ENCODE measurements at places on chromosomes 13 and 19.

DNA sequence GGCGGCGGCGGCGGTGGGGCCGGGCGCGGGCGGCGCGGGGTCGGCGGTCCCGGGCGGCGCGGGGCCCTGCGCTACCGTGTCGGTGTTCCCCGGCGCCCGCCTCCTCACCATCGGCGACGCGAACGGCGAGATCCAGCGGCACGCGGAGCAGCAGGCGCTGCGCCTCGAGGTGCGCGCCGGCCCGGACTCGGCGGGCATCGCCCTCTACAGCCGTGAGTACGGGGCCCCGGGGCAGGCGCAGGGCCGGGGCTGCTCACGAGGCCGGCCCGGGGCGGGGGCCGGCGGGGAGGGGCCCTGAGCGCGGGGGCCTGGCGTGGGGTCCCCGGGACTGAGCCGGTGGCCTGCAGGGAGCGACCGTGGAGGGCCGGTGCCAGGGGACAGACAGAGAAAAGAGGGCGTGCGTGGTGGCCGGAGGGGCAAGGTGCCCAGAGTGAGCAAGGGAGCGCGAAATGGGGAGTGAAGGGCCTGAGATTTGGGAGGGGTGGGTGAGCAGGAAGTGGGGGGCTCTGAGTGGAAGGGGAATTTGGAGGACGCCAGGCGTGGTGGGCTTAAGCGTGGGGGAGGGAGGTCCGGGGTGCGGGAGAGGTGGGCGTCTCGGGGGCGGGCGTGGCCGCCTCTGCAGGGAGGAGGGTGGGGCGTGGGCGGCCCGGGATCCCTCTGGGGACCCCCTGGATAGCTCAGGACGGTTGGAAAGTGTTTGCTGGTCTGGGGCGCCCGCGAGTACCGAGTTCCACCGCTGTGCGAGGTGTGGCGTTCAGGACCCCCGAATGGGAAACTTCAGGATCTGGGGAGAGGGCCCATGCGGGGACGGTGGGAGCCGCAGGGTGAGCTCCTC, 575 bp downstream of the CARM1 start:
- DNase-seq, result no peak

GRCh38 chr13:63680704-63681103, 2265.1 kb upstream of the PCDH20 start:
- DNase-seq, result no peak

- no peak for DNase-seq
These were observed 18.0 kb upstream of the RBM26 start for GRCh38 chr13:79423801-79424642.

DNA sequence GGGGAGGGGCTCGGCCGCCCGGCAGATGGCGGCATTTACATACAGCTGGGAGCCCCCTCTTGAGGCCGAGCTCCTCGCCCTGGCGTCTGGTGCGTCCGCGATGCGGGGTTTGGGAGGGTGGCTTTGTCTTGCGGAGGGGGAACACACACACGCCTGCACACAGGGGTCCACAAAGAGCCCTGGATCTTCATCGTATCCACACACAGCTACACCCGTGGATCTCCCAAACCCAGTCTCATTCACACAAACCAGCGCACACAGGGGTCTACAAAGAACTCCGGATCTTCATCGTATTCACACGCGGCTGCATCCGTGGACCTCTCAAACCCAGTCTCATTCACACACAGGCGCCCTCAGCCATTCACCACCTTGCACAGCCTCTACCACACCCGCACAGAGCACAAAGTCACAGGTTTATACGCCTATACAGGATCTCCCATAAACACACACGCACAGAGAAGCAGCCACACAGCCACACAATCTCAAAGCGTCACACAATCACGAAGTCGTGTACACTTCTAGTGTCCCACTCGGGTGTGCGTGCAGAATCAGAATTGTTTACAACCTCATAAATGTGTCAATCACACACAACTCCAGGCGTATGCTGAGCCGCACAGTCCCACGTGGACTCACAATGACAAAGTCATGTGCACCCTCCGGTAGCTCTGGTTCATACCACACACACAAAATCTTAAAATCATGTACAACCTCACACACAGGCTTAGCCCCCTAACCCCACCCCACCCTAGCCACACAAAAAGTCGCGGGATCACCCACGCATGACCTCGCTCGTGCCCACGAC, 550 bp upstream of the DLL3 start:
- DNase-seq, result no peak

DNA sequence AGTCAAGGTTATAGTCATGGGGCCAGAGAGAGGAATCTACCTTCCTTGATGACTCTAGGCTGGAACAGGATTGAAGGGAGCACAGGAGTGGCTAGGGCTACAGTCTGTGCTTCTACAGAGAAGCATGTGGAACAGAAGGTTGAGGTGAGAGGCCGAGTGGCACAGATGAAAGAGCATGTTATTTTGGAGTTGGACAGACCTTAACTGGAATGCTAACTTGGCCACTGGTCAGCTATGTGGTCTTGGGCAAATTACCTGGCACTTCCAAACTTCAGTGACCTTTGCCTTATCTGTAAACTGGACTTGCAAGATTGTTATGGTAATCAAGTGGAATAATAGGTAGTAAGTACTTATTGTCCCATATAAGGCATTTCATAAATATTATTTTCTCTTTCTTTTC, 252.7 kb downstream of the KCNRG start:
- DNase-seq, result no peak

- no peak for DNase-seq
These were observed 194.8 kb downstream of the TEX29 start for GRCh38 chr13:111515307-111515617.

DNA sequence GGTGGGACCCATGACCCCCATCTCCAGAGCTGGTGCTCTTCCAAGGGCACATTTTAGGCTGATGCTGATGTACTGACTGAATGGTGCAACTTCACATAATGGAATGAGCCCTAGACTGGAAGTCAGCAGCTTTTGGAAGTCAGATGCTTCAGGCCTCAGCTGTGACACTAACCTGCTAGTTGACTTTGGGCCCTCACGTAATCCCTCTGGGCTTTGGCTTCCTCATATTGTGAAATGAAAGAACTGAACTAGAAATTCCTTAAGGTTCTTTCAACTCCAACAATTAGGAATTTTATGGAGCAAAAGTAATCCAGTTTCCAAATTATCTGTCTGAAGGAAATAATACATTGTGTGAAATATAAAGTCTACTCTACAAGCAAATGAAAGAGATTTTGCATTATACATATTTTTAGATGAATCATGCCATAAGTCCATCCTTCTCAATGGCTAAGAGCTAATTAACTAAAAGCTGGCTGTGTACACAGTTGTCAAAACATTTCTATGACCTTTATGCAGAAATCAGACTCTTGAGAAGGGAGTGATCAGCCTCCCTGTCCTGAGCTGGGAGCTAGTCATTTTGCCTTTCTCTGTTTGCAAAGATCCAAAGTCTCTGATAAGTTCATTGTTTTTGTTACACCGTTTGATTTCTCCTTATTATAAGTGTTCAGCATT, 204.2 kb downstream of the DCLK1 start:
- DNase-seq, result no peak

GRCh38 chr19:4357095-4357797, 13.9 kb downstream of the MPND start:
- no peak for DNase-seq
